Activated CD4-positive, alpha-beta T cell treated with anti-CD3 and anti-CD28 coated beads, Interleukin-10, Interleukin-2, amounts not matched to agents 100 ng/mL and 50 ng/mL, durations not matched to agents 16 hours and 8 hours (primary cell): ENCODE measurements at places on chromosomes 16 and 17.

GRCh38 chr17:226108-227077, 44.9 kb upstream of the DOC2B start:
- no peak for DNase-seq

- DNase-seq, result no peak
Observed at GRCh38 chr17:44333371-44333770, 8.7 kb upstream of the SLC25A39 start.

DNA sequence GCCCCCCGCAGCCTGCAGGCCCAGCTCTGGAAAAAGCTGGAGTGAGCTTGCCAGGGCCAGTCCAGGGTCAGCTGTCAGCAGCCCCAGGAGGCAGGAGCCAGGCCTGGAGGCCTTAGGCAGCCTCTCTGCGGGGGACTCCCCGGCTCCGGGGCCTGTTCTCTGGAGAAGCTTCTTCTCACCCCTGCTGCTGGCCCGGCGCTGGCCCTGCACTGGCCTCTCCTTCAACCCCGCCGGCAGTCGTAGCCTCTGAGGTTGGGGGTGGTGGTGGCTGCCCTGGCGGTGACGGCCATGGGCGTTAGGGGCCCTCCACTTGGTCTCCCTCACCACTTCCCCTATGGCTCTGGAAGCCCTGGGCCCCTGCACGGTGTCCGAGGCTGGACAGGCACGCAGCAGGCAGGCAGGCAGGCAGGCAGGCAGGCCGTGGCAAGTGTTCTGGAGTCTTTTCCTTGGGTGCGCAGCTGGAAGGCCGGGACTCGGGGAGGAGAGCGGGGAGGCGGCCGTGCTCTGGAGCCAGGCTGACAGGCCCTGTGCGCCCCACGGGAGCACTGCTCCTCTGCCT, 2.1 kb downstream of the FOXF1 start:
- no peak for DNase-seq

DNA sequence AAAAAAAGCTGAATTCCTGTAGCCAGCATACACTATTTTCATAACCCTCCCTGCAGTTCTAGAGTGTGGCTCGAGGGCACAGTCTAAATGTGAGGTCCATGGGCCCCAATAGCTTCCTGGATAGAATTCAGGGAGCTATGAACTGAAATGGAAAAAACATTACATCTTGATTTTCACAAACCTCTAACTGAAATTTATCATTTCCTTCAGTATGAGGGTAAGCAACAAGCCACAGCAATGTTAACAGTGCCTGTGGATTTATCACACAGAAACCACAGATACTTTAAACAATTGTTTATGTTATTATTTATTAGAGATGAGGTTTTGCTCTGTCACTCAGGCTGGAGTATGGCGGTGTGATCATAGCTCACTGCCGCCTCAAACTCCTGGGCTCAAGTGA, 18.2 kb downstream of the TMEM92 start:
- no peak for DNase-seq

DNA sequence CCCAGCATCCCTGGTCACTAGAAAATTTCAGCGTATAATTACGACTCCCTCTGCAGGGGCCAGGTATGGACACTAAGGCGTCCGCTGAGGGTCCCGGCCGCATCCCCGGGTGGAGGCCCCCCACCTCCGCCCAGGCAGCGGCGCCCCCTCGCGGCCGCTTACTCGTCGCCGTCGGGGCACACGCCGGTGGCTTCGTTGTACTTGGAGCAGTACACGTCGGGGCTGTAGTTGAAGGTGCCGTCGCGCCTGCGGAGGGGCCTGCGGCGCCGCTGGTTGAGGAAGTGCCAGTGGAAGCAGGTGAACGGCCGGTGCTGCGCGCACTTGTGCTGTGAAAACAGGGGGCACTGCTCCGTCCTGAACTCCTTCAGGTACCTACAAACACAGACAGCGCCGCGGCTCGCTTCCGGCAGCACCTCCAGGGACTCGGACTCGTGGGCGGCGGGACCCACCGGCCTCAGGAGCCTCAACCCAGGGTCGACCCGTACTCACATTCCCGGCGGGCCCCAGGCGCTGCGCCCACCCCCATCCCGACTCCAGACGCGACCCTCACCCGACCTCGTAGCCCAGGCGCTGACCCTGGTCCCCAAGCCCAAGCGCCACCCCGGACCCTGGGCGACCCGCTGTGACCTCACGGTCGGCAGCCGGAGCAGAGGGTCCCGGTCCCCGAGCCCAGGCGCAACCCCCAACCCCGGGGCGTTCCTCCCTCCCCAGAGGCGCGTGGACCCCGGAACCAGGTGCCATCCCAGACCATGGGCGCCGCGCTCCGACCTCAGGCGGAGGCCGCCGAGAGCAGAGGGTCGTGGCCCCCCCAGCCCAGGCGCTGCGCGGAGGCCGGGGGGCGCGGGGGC, 596 bp downstream of the UNKL start:
- peak; percentile 77 for DNase-seq

- no peak for DNase-seq
Observed at GRCh38 chr16:24635900-24636610, 93.4 kb upstream of the TNRC6A start.

DNA sequence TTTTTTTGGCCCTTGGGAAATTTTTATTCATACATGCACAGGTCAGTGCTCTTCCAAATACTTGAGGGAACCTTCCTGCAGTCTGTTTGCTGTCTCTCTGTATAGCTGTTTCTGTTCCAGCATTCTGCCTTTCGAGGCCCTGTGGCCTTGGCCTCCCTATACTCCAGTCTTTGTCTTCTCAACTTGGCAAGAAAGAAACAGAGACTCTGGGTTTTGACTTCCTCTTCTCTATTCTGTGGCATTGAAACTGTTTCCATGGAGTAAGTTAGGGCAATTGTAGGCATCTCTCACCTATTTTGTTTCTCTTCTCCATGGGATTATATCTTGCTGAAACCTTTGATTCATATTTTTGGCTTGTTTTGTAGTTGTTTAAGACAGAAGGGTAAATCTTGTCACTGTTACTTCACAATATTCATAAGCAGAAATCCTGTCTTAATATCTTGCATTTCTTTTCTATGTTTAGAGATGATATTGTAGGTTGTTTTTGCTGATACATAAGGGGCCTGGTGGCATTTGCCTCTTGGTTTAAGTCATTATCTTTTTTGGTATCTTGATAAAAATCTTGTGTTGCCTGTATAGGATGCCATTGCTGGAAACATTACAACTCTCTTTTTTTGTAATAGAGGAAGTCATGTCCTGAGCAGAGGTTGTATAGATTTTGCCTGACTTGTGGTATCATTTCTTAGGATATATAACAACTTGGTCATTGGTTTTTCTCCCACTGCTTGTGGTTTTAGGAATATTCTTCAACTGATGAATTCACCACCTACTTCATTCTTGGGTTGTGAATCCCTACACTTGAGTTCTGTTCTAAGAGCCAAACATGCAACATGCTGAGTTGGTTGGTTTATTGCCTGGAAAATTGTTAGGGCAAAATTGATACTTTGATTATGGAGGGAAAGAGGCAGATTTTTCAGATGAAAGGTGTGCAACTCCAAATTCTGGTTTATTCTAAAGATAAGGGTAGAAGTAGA, 168.6 kb downstream of the FTO start:
- peak; percentile 25 for DNase-seq

- DNase-seq, result no peak
Observed at GRCh38 chr16:8751481-8752311, 45.7 kb downstream of the TMEM186 start.

GRCh38 chr17:59254742-59255141, 34.4 kb downstream of the GDPD1 start:
- DNase-seq, result no peak

DNA sequence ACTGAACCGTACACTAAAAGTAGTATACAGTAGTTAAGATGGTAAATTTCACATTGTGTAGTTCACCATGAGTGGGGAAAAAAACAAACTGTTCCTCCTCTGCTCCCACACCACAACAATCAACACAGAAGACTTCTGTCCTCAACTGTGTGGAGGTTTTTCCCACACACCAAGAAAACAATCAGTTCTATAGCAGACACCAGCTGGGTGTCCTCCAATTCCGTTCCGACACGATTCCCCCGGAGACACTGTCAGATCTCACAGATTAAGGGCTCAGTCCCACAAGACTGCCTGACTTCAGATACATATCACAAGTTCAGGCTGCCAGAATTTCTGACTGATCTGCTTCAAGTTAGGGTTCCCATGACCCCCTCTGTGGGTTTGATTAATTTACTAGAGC, 31.8 kb downstream of the BBS2 start:
- DNase-seq, result no peak

GRCh38 chr16:28298511-28298878, 6.2 kb downstream of the SBK1 start:
- DNase-seq, result no peak

GRCh38 chr17:82670661-82671450, 22.6 kb upstream of the WDR45B start:
- no peak for DNase-seq

GRCh38 chr17:45029758-45030423, 21.5 kb downstream of the DCAKD start:
- no peak for DNase-seq

- no peak for DNase-seq
Observed at GRCh38 chr17:48270899-48271298, 159.1 kb downstream of the SKAP1 start.

DNA sequence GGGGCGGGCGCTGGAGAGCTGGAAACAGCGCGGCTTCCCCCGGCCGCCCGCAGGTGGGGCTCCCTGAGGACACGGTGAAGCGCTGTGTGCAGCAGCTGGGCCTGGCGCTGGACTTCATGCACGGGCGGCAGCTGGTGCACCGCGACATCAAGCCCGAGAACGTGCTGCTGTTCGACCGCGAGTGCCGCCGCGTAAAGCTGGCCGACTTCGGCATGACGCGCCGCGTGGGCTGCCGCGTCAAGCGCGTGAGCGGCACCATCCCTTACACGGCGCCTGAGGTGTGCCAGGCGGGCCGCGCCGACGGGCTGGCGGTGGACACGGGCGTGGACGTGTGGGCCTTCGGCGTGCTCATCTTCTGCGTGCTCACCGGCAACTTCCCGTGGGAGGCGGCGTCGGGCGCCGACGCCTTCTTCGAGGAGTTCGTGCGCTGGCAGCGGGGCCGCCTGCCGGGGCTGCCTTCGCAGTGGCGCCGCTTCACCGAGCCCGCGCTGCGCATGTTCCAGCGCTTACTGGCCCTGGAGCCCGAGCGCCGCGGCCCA, 27.8 kb downstream of the SBK1 start:
- no peak for DNase-seq

DNA sequence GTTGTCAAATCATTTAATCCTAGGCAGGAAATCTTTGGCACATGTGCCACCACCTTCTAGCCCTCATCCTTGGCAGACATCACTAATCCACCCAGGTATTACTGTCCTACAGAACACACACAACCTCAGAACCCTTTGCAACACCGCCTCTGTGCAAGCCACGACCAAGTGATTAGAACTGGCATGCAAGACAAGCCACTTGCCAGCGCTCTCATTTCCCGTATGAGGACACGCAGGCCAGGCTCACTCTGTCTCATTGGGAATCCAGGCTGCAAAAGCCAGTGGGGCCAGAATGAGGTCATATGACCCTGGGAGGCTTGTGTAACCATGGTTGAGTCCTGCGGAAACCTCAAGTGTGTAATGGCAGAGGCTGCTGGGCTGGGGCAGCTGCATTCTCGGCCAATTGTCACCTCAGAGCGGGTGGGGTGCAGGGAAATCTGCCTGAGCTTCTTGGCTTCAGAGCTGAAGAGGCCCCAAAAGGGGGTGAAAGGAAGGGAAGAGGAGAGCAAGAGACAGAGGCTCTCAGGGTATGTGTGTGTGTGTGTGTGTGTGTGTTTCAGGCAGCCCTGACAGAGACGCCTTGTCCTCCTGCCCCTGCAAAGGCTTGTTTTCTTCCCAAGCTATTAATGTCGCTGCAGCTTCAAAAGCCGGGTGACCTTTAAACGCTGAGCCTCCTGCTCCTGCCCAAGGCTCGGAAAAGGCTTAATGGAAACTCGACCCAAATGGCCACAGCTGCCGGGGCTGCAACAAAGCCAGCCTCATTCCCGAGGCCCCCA, 43.2 kb upstream of the MRPS23 start:
- DNase-seq, result no peak

DNA sequence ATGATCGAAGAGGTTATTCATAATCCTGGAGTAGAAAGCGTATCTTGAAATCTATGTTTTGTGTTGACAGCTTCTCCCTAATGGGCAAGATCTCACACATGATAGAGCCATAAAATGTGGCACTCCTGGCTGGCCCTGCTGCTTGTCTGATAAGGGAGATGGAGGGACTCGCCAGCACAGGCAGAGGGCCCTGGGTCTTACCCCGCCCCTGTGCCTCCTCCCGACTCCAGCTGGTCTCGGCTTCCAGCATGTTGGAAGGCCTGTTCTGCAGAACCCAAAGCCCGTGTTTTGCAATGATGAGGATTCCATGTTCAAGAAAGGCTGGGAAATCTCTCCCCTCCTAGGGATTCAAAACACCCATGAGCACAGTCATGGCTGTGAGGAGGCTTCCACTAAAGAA, 106.7 kb upstream of the SDK2 start:
- DNase-seq, result no peak

- DNase-seq, result no peak
Observed at GRCh38 chr17:74183411-74183810, 20.1 kb upstream of the RPL38 start.

DNA sequence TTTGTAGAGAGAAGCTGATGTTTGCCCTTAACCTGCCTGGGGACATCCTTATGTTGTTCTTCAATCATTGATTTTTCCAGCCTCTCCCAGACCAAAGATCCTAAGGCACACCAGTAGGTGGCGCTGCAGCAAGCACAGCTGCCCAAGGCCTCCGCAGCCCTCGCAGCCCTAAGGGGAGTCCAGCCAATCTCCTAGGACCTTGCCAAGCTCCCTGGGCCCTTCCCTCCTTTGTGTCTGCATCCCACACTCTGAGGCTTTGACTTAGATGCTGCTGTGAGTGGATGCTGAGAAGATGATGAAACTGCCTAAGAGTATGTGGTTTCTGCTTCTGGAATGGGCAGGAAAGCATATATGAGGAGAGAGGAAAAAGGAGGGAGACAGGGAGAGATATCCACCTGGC, 47.1 kb downstream of the SPACA3 start:
- DNase-seq, result peak; percentile 36

DNA sequence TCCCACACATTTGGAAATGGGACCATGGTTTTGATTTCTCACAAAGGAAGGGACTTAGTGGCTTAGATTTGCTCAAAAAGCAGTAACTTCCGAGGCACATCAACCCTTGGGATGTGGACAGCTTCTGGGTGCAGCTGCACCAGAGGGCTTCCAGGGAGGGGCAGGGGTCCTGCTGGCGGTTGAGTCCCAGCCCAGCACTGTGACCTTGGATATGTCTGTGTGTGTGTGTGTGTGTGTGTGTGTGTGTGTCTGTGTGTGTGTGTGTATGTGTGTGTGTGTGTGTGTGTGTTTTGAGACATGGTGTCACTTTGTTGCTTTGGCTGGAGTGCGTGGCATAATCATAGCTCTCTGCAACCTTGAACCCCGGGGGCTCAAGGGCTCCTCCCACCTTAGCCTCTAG, 130.8 kb downstream of the CLEC16A start:
- DNase-seq, result no peak

- no peak for DNase-seq
Observed at GRCh38 chr16:29232811-29233704, 173.5 kb downstream of the NPIPB11 start.

GRCh38 chr17:78324391-78325075, 35.3 kb downstream of the SOCS3 start:
- DNase-seq, result no peak

- peak; percentile 92 for DNase-seq
Observed at GRCh38 chr17:40362696-40363110, 1.8 kb downstream of the GJD3 start.

- DNase-seq, result peak; percentile 38
Observed at GRCh38 chr17:413706-414380, 61.2 kb upstream of the RPH3AL start.

- no peak for DNase-seq
Observed at GRCh38 chr16:87306516-87306915, 10.7 kb downstream of the C16orf95 start.
